Esophagus squamous epithelium (tissue), 5 donors: ENCODE measurements at places on chromosomes 2 and 18.

DNA sequence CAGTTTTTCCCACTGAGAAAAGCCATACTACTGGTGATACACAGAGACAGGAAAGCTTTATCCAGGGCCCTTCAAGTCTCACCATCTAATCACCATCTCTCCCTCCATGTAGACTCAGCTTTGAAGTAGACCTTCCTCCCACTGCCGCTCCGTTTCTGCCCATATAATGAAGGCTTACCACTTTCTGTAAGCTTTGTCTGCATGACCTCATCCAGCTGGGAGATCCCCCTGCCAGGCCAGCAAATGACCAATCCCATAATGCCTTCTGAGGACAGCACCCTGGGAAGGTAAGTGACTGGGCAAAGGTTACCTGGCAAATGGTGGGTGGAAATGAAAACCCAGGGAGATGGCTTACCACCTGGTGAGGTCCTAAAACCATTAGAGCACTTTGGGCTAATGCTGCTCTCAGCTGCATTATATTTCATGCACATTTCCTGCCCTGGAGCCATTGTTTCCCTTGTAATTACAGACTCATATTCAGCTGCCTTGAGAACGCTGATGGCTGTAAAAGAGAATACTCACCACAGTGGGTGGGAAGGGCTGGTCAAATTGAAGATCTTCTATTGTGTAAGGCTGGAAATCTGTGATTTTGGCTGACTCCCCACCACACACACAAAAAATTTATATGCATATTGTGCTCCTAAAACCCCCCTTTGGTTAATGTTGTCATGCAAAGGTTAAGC is 350.7 kb upstream of the SYT4 start:
- no peak for DNase-seq

GRCh38 chr2:239230318-239231052 is 170.3 kb downstream of the HDAC4 start:
- no peak for DNase-seq

DNA sequence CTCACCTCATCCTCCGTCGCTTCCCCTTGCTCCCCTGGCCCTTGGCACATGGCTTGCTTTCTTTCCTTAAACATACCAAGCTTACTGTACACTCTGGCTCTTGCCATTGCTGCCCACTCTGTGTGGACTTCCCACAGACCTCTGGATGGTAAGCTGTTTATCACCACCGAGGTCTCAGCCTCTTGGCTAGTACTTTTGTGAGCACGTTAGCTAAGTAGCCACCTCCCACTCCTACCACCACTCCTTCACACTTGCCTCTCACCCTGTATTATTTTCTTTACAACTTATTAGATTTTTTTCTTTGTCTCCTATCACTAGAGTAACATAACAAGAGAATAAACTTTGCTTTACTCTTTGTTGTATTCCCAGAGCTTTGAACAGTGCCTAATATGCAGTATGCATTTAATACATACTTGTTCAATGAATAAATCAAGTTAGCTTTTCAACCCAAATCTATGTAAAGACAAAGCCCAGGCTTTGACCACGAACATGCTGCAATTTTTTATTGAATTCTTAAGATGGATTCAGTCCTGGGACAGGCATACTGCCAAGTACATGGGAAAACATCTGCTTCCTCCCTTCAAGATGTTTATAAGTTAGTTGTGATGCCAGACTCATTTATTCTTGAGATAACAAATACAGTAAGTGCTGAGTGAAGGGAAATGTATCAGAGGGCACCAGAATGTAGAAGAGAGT is 25.0 kb upstream of the MSGN1 start:
- no peak for DNase-seq

DNA sequence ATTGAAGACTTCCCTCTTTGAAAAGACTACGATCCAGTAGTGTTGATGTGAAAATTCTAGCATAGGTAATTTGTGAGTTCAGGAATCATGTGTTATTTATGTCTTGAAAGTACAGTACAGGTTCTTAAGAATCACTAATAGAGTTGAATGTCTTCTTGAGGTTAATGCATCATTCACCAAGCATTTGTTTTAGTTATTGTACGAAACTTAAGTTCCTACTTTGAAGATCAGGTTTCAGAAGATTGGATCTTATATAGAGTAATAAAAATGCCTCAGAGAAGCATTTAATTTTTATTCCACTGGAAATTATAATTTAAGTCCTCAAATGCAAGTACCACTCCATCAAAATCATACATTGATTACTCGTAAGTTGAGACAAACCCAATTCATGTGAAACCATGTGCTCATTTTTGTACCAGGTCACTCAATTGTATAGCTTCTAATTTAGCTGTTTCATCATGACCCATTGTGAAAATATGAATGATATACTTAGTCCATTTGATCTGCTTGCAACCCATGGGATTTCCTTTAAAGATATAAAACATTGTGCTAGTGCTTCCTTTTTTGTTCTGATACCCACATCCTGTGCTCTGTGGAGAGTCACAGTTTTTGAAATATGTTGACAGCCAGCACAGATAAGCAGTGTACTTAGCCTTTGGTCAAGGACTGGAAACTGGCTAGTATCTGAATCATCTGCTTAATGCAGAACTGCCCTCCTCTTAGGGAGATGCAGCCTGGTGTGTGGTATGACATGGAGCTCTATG is 22.5 kb upstream of the RAB27B start:
- no peak for DNase-seq

GRCh38 chr2:216842636-216843035 is 17.2 kb downstream of the TNP1 start:
- DNase-seq, result no peak

- DNase-seq, result no peak
Measured at GRCh38 chr2:134307334-134307733, 53.5 kb downstream of the MGAT5 start.

GRCh38 chr2:202133200-202133908 is 60.3 kb downstream of the KIAA2012 start:
- DNase-seq, result no peak
